ENCODE measurements at places on chromosomes 1 and 21.

DNA sequence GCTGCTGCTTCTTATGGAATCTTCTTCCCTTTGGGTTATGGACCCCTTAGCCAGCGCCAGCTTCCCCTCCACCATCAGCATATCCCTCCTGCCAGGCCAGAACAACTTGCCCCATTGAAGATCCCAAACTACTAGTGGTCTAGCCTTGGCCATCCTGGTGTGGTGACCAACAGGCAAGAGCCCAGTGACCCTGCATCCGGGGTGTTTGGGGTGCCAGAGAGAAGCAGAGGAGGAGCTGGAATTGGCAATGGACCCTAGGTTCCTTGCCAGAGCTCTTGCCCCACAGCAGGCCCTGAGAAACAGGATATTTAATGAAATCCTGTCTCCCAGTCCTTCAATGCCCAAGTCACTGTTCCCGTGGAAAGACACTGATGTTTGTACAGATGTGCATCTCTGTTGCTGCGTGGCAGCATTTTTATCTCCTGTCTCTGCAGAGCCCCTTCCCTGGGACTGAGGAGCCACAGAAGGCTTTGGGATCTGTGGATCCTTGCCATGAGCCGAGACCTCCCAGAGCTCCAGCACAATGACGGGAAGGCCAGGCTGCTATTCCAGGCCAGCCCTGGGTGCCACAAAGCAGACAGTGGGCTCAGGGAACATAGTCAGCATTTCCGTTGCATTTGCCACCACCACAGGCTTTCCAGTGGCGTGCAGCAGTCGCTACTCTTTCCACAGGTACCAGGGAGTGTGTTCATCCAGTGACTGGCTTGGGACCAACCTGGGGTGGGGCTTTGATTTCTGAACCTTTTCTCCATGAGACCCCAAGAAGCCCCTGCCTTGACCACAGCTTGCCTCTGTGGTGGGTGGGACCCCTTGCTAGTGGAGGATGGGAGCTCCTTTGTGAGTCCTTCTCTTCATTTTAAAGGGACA, 21.6 kb downstream of the NAV1 start:
- DNase-seq, result no peak

DNA sequence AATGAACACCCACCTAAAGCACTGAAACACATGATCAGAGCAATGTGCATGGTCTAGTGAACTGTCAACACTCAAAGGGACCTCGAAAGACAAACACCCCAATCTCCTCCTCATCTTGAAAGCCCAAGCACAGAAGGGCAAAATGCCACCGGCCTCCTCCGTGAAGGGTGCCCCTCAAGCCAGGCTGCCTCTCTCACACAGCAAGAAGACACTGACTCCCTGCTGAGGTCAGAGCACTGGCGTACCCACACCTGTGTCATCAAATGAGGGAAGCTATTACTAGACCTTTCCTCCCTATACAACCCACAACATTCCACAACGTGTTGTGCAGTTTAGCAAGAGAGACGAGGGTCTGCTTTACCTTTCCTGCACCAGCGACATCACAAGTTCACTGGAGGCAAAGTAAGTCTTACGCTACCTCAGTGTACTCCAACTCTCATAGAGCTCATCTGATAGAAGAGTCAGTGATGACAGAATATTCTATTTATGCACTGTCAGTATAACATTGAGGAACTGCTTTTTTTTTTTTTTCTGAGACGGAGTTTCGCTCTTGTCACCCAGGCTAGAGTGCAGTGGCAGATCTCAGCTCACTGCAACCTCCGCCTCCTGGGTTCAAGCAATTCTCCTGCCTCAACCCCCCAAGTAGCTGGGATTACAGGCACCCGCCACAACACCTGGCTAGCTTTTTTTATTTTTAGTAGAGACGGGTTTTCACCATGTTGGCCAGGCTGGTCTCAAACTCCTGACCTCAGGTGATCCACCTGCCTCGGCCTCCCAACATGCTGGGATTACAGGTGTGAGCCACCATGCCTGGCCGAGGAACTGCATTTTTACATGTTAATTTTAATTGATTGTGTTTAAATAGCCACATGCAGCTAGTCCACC, 3.3 kb downstream of the SH3BP5L start:
- DNase-seq, result peak; percentile 13

DNA sequence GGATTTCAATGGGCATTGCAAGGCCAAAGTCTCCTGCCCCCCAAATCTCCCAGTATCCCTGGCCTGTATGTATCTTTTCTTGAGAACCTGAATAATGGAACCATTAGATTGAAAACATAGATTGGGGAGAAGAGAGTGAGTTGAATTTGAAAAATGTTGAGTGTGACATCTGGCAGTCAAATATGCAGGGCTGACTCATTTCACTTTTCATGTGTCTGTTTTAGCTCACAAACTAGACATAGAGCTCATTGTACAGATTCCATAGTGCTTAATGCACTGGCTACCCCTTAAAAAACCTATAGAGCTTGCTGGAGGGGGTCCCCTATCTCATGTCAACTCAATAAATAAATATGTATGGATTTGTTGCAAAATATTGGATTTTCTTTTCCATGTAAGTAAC, 30.8 kb downstream of the DDR2 start:
- DNase-seq, result no peak

DNA sequence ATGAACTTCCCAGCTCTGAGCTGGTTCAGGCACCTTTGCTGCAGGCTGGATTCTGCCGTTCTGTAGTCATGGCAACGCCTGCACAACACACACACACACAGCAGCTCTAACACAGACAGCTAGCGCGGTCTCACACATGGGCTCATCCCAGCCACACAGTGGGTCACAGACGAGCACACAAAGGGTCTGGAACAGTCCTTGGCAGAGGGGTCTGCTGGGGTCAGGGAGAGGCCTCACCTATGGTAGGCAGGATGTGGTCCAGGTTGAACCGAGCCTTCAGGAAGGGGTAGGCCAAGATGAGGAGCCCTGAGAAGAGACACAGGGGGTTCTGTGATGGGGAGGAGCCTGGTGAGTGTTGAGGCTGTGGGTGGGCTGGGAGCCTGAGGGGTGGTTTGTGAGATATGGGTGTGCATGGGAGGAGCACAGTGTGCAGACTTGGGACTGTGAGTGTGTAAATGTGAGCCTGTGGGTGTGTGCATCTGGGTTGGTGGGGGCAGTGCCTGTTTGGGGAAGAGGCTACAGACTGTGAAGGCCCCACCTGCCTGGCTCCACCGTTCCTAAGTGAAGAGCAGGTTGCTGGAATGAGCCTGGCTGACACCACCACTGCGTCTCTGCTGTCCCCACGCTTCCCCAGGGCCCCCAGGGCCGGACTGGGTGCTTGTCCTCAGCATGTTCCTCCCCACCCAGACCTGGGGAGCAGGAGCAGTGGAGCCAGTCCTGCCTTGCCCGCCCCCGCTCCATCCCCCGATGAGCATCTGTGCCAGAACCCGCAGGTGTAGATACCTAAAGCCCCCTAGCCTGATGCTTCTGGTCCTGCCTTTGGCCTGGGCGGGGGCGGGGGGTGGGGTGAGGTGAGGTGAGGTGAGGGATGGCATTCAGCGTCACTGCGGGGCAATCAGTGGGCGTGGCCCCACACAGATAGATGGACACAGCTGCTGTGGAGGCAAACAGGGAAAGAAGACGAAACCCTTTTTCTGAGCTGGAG, 1.5 kb downstream of the KNCN start:
- peak; percentile 40 for DNase-seq

DNA sequence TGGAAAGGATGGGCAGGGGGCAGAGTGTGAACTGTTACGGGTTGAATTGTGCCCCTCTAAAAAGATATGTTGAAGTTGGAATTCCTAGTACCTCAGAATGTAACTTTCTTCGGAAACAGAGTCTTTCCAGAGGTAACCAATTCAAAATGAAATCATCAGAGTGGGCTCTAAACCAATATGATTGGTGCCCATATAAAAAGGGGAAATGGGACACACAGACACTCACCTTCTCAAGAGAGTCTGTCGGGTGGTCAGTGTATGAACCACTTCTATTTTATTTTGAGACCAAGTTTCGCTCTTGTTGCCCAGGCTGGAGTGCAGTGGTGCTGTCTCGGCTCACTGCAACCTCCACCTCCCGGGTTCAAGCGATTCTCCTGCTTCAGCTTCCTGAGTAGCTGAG, 7.6 kb downstream of the EDARADD start:
- DNase-seq, result no peak

DNA sequence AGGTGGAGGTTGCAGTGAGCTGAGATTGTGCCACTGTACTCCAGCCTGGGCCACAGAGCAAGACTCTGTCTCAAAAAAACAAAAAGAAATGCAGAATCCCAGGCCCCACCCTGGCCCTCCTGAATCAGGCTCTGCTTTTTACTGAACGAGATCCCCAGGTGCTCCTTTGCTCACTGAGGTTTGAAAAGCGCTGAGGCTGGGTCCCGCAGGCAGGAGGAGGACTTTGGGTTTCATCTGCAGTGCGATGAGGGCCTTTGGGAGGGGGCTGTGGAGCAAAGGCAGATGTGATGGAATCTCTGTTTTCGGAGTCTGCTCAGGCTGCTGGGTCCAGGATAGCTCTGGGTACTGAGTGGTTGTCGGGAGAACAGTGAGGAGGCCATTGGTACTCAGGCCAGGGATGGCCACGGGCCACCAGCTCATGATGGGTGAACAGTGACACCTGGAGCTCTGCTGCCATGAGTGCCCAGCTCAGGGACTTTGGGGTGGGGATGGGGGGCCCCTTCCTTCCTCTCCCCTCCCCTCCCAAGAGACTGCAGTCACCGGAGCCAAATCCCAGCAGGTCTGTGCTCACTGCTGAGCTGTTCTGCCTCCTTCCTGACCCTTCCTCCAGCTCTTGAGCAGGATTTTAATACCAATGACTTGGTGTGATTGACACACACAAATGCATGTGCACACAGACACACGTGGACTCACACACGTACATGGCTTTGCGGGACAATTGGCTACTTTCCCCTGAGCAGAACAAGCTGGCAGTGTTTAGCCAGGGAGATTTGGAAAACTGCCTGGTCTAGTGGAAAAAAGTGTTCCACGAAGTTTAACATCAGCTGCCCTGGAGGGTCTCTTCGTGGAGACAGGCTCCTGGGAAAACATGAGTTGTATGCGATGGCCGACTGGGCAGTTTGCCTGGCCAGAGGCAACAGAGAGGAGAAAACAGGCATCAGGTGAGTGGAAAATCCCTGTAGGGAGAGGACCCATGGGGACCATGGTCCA, 3.6 kb upstream of the DHRS3 start:
- DNase-seq, result no peak

GRCh38 chr1:30511106-30511505, 212.3 kb downstream of the MATN1 start:
- DNase-seq, result no peak

- DNase-seq, result no peak
These were observed 66.0 kb downstream of the PATJ start for GRCh38 chr1:61808321-61808720.

DNA sequence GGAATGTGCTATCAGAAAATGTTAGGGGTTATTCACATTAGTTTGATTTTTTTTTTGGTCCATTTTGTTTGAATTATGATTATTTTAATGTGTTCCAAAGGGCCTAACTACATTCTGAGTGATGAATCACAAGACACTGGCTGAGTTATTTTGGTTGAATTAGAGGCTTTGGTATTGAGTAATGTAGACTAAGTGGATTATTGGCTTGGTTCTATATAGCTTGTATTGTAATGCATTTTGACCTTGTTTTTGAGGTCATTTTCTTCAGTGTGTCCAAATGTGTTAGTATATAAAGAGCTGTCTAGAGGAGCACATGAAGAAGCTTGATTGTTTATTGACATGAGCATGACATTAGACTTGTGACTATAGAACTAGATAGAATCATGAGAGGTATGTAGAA, 3.4 kb downstream of the ZNF326 start:
- DNase-seq, result no peak

- DNase-seq, result no peak
These were observed 10.3 kb downstream of the WLS start for GRCh38 chr1:68221980-68222373.

DNA sequence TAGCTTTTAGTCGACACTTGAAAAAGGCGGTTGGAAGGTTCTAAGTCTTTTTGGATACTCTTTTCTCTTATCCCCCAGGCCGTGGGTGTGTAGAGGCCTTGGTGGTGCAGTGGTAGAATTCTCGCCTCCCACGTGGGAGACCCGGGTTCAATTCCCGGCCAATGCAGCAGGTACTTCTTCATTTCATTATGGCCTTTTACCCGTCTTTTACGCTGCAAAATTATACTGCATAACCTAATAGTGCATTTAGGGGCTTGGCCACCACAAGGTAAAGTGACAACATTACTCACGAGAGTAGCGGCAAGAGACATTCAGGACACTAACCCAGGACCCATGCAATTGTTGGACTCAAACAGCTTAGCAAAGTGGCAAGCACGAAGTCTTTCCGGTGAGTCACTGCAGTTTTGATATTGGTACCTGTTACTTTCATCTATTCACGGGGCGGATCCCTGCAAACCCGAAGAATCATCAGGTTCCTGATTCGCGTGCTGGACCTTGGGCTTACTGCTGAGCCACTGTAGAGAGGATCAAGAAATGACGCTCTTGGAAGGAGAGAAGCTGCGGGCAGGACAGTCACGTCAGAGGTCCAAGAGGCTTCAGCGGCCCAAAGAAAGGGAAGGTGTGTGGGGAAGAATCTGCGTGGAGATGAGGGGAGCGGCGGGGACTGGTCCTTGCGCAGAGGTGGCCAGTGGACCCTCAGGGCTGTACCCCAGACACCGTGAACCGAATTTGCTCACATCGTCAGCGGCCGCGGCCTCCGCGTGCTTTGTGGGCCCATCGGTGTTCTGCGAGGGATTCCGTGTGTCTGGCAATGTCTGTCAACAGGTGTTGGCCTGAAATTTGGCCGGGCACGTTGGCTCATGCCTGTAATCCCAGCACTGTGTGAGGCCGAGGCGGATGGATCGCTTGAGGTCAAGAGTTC, 12.9 kb upstream of the RNU1-4 start:
- DNase-seq, result peak; percentile 84

- DNase-seq, result no peak
These were observed 83.6 kb downstream of the MRPS6 start for GRCh38 chr21:34156957-34157356.
